ENCODE measurements at places on chromosomes 1 and 21.

DNA sequence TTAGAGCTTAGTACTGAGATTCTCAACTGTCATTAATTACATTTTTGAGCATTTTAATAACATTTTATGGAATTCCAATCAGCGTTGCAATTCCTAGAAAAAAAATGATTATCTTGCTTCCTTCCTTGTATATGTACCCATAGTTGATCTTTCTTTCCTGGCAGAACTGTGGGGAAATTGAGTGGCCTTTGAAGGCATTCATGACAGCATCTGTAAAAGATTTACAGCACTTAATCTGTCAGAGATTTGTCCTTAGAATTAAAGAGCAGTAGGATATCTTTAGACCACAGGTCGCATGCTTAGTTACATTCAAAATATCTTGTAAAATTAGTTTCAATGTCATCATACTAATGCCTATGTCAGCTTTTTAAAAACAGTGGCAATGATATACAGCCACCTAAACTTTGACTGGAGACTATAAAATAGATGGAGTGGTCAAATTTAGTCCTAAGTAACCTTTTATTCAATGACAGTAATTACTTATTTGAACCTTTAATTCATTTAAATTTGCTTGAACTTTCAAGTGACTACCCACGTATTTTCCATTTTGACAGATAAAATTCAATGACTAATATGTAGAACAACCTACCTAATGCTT, 692.0 kb downstream of the NCAM2 start:
- no peak for DNase-seq

GRCh38 chr1:52057876-52058415, 1.9 kb downstream of the BTF3L4 start:
- DNase-seq, result no peak

- DNase-seq, result no peak
Observed at GRCh38 chr1:86695400-86695799, 9.0 kb upstream of the SH3GLB1 start.

- DNase-seq, result no peak
Observed at GRCh38 chr1:48644190-48644900, 132.3 kb downstream of the BEND5 start.

DNA sequence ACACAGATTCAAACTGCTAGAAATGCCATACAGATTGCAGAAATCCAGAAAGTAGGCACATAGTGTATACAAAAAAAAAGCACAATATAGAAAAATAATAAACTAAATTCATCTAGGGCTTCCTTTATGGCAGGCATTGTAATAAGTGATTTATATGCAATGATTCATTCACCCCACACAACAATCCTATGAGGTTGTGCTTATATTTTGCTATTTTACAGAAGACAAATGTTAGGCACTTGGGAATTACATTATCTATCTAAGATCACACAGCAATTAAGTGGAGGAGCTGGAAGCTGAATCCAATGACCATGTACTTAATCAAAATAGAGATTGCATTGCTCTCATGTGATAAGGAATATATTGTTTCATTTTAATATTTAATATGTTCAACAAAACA, 225.7 kb upstream of the KCNK2 start:
- DNase-seq, result no peak

DNA sequence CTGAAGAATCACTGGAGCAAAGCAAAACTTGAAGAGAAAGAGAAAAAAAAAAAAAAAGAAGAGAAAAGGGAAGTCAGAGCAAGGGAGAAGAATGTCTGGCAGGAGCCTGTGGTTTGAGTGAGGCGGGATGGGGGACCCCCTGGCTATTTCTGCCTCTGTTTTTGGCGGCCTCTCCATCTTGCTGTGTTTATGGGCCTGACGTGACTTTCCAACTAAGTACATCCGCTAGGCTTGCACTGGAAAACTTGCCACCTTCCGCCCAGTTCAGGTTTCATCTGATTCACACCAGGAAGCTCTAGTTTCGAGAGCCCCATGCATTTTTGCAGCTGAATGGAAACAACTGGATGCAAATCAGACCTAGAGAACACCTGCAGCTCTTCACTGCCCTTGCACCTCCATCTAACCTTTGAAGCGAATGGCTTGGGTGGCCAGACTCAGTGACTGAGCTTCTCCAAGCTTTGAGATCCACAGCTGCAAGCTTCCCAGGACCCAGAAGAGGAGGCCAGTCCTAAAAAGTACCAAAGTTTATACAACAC, 28.0 kb downstream of the TBX15 start:
- DNase-seq, result no peak

DNA sequence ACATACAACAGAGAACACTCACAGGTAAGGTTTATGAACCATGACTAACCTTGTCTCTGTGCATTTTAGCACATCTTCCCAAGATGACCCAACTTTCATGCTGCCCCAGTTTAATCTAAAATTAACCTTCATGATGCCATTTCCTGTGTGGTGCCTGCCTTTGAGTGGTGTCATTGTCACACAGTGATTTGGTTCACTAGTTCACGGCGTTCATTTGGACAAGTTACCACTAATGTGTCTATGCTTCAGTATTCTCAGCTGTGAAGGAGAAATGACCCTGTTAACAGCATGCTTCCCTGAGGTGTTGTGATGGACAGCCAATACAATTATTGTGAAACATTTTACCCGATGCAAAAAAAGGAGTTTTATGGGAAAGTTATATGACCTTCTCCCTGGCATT, 693.1 kb downstream of the RWDD3 start:
- DNase-seq, result no peak

GRCh38 chr1:15833069-15833679, 14.3 kb upstream of the SPEN start:
- no peak for DNase-seq

DNA sequence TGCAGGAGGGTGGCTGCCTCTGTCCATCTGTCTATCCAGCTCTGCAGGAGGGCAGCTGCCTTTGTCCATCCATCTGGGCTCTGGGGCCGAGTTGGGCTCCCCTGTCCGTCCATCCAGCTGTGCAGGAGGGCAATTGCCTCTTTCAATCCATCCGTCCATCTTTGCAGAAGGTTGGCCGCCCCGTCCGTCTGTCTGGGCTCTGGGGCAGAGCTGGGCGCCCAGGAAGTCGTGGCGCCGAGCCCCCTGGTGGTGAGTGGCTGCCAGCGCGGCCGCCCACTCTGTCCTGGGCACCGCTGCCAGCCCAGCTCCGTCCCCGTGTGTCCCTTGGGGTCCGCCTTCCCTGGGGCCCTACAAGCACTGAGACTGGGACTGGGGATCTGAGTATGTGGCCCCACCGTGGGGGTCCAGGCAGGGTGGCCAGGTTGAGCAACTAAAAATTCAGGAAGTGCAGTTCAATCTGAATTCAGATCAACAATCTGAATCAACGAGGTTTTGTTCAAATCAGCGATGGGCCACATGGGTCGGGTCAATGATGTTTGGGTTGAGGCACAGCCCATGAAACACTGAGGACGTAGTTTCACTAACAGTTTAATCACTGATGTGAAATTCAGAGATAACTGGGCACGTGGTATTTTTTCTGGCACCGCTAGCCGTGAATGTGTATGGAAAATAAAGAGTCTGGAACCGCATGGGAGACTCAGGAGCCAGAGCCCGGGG, 99.1 kb upstream of the ACTRT2 start:
- DNase-seq, result no peak

GRCh38 chr1:245169376-245169775, 14.6 kb downstream of the KIF26B start:
- no peak for DNase-seq

Measured in HFF-Myc (cell line).